ENCODE measurements at places on chromosomes 2 and 18. TPM values are rescaled to one million over a fixed set of nuclear protein-coding genes. Genes with fewer than 3 reads are reported as not detected.

DNA sequence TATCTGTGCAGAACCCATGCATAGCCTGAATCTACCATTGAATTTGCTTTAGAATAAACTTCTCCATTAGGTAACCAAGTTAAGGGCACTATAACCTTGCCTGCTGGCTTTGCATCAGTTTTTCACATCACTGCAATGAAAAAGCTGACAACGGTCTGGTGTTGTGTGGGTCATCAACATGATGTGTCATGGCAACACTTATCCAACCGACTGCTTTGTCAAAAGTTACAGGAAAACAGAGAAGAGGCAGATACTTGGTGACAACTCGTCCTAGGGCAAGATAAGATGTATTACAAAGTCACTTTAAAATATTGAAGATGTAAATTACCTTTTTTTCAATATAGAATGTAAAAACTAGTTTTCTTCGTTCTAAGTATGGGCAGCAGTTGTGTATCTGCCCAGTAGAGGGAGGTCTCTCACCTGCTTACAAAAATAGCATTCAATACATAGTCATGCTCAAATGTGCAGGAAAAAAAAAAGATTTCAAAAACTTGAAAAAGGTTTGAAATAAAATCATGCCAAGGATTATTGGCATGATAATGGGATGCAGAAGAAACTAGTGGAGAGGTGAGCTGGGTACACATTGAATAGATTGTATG, 96.3 kb downstream of the EVA1A start:
- no peak for DNase-seq

The IFT172 gene
- 32.2 TPM for total RNA-seq

- DNase-seq, result no peak
Measured at GRCh38 chr18:21904856-21905255, 164.3 kb downstream of the MIB1 start.

GRCh38 chr18:13934676-13935075, 19.3 kb upstream of the MC2R start:
- DNase-seq, result no peak

- DNase-seq, result no peak
Measured at GRCh38 chr2:38565333-38565732, 37.4 kb downstream of the HNRNPLL start.

GRCh38 chr2:191557841-191558240, 120.1 kb upstream of the NABP1 start:
- no peak for DNase-seq

The CYTIP gene
- total RNA-seq, result not detected

The LHCGR gene
- not detected for total RNA-seq

DNA sequence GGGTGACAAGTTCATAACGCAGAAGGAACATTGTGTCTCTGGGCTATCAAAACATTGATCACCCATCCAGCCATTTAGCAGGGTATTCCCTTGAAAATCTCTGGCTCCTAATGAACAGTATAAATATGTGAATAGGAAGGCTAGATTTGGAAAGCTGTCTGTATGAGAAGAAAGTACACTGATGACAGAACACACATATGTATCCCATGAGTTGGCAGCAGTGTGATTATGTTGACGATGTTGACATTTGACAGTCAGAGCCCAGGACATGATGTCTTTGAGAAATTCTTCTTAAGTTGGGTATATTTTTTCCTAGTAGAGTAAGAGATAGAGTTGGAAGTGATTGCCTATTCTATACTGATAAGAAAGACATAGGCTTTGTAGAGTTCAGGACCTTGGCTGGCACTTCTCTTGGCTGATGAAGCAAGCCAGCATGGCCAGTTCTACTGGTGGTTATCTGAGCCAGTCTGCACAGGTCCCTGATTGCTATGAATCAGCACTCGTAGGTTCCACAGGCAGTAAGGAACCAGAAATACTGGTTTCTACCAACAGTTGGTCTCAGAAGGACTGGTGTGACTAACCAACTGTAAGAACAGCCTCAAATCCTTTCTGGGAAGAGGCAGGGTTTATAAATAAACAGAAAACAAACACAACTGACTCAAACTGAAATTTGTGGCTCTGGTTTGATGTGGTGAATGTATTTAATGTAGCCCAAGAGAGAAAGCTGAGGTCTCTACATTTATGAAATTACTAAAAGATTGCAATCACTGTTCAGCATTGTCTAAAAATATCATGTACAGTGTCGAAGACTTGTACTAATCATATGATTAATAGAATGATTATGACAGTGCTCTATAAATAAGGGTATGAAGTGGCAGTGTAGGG, 43.9 kb upstream of the RAPH1 start:
- DNase-seq, result no peak

- no peak for DNase-seq
Measured at GRCh38 chr2:195498839-195499490, 158.1 kb upstream of the SLC39A10 start.

DNA sequence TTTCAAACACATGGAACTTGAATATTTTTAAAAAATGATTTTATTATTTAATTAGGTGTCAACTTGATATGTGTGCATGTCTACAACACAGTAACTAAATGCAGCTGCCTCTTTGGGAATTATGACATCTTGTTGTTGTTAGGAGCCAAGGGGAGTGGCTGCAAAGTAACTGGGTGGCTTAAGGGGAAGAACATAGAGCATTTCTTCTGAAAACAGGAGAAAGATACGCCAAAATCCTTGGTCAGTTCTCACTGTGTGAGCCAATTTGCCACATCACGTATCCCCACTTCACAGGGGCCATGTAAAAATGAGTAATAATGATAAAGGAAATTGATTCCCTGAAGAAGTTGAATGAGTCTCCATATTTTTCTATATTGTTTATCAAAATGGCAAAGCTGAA, 309.8 kb upstream of the COL3A1 start:
- DNase-seq, result no peak

The SLC4A5 gene
- 4.2 TPM for total RNA-seq

The SCYGR4 gene
- total RNA-seq, result not detected
